ENCODE measurements at places on chromosomes 4 and X. TPM values are rescaled to one million over a fixed set of nuclear protein-coding genes. Genes with fewer than 3 reads are reported as not detected.

ITGB1BP2 gene
- 1.6 TPM for total RNA-seq

KIAA1210 gene
- not detected for total RNA-seq

SERPINA7 gene
- total RNA-seq: not detected

VCX2 gene
- total RNA-seq: 37.1 TPM

FAM47A gene
- total RNA-seq: not detected

TENM3 gene
- total RNA-seq: 39.3 TPM

SASH3 gene
- not detected for total RNA-seq

LRCH2 gene
- total RNA-seq: 1.8 TPM

PDZD4 gene
- 2.8 TPM for total RNA-seq
